ENCODE measurements at places on chromosomes 2 and 18. TPM values are rescaled to one million over a fixed set of nuclear protein-coding genes. Genes with fewer than 3 reads are reported as not detected.
A peak's percentile ranks its signal among the peaks of the same experiment; 100 is the strongest.

STON1 gene
- total RNA-seq: 1.8 TPM

CACNB4 gene
- 1.00 TPM for total RNA-seq

HK2 gene
- total RNA-seq: 22.6 TPM

ST6GAL2 gene
- not detected for total RNA-seq

- no peak overlapping the region for H3K27ac ChIP-seq
- no peaks in the 10 kb centered on the region for H3K36me3 ChIP-seq
- H3K4me1 ChIP-seq: no peaks in the 10 kb centered on the region
- H3K4me3 ChIP-seq: no peak overlapping the region
- DNase-seq: no peak
These were observed 286.5 kb upstream of the SLC14A2 start for GRCh38 chr18:45328811-45329210.

DNA sequence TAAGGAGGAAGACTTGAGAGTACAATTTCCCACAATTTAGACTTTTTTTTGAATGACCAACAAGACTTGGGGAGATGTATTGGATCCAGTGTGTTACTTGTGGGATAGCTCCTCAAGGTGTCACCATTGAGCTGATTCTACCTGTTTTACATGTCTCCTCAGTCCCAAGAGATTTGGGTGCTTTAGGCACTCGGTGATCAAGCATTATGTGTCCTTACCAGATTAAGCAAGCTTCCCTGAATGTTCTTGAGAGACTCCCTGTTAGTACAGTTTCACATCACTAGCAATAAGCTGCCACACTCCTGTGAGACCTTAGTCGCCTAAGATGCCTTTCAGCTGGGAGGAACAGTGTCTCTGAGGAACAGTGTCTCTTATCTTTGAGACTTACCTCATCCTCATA is 384.3 kb upstream of the SYT4 start:
- DNase-seq: peak; percentile 25
- H3K27me3 ChIP-seq: no peaks in the 10 kb centered on the region
- H3K27ac ChIP-seq: no peak overlapping the region
- H3K4me1 ChIP-seq: no peaks in the 10 kb centered on the region
- no peak overlapping the region for H3K4me3 ChIP-seq
- no peaks in the 10 kb centered on the region for H3K36me3 ChIP-seq

DNA sequence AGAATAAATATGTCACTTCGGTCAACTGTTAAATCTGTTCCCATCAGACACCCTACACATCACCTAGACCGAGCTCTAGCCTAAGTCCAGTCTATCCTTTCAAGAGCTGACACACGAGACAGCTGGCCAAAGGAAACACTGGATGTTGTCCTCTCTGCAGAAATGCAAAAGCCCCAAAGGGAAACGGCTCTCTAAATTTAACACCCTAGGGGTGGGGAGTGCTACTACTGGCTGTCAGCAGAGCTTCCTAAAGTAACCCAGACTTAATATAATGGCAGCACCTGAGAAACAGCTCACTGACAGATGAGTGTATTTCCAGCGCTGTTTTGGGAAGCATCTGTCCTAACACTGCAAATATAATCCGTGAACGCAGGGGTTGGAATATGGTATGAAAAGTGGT is 55.6 kb downstream of the CHMP3 start:
- no peak for DNase-seq
- H3K4me1 ChIP-seq: peaks cover 10% of the 10 kb centered on the region

DNA sequence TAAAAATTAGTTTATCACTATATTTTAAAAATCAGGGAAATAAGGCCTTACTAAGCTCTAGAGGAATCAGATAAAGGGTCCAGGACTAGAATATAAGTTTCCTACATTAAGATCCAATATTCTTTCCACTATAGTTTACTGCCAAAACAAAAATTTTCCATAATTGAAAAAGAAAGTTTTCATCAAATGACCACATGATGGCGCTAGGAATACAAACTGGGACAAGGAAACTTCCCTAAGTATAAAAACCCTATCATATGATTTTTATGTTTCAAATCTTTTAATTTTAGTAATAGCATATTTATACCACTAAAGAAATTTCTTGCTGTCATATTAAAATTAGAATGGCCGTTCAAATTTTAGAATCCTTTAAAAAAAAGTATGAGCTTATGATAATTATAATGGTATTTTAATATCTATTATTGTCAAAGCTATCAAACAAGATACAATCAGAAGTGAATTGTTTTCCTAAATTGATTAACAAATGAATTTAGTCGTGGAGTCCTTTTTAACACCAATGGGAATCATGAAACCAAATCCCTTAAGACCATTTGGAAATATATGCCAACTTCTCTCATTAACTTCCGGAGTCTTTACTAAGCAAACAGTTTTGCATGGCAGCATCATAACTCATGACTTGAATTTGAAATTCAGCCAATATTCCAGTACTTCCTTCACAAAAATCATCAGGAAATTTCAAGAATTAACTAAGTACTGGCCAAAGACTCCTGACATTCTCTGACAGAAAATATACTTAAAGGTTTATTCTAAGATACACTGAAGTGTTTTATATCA is 70.3 kb downstream of the SCN1A start:
- no peak overlapping the region for H3K4me3 ChIP-seq
- no peak for DNase-seq
- no peaks in the 10 kb centered on the region for H3K27me3 ChIP-seq
- H3K4me1 ChIP-seq: no peaks in the 10 kb centered on the region
- H3K27ac ChIP-seq: no peak overlapping the region
- no peaks in the 10 kb centered on the region for H3K36me3 ChIP-seq

DNA sequence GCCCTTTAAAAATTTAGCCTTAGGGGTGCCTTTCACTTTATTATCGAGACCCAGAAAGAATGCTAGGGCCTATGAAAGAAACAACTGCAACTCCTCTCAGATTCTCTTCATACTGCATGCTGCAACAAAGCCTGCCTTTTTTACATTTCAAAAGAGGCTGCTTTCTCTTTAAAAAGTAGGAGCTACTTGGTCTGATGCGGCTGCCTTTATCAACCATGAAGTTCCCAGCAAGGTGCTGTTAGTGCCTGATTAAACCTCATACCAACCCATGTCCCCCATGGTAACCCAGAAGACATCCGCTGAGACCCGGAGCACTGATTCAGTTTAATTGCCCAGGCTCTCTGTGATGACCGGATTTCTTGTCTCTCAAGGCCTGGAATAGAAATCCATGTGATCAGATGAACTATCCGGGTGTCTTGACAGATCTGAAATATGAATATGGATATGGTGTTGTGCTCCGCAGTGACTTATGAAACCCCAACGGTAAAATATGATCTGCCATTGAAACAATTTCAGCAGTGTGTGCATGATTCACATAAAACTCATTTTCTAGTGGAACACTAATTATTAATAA is 368.3 kb downstream of the ZNF521 start:
- DNase-seq: no peak
- no peak overlapping the region for H3K4me3 ChIP-seq
- no peaks in the 10 kb centered on the region for H3K4me1 ChIP-seq
- no peak overlapping the region for H3K27ac ChIP-seq
- H3K36me3 ChIP-seq: no peaks in the 10 kb centered on the region

DNA sequence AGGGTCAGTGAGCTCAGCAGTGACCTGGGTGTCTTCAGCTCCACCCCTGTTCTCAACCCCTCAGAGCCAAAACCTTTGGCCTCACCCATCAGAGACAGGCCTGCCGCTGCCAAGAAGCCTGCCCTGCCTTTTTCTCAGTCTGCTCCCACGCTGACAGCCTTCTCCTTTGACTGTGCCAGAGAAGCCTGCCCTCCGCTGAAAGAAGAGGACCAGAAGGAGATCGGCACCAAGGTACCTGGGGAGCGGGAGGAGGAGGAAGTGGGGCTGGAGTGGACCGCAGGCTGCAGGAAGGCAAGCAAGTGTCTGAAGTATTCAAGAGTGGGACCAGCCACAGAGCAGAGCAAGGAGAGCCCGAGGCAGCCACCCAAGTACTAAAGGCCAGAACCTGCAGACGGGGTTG is 33.2 kb downstream of the TOGARAM2 start:
- DNase-seq: no peak
- no peak overlapping the region for H3K27ac ChIP-seq
- no peak overlapping the region for H3K4me3 ChIP-seq

DNA sequence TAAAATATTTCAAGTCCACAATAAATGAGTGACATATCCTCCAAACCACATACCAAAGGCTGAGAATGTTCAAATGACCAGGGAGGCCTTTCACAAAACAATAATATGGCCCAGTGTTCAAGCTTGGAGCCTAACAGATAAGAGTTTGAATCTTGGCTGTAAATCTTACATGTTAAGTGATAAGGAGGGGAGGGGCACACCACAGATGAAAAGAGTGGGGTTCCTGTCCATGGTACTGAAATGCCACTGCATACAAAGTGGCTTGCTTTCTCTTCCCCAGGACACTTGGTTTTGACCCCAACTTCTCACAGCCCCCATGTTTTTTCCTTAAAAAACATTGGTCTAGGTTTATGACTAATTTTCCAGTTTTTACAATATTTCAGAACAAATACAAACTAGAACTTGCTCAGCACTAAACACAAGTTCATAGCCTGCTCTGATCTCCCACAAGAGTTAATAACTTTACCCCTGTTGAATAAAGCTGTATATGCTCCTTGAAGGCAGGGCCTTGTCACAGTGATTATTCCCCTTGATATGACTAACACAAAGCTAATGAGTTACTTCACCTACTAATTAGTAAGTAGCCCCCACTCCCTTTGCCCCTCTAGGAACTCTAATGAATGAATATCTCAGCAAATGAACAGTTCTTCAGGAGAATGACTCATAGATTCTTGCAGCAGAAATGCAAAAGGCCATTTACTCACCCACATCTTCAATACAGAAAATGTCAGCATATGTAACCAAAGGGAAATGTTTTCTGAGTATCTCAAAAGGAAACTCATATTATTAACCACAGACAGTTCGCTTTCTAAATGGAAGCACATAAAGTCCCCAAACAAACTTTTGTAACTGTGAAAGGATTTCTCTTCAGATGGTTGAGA is 142.2 kb downstream of the SATB2 start:
- DNase-seq: peak; percentile 56
- no peaks in the 10 kb centered on the region for H3K36me3 ChIP-seq
- no peak overlapping the region for H3K4me3 ChIP-seq
- H3K4me1 ChIP-seq: no peaks in the 10 kb centered on the region
- no peaks in the 10 kb centered on the region for H3K27me3 ChIP-seq
- H3K27ac ChIP-seq: no peak overlapping the region

DNA sequence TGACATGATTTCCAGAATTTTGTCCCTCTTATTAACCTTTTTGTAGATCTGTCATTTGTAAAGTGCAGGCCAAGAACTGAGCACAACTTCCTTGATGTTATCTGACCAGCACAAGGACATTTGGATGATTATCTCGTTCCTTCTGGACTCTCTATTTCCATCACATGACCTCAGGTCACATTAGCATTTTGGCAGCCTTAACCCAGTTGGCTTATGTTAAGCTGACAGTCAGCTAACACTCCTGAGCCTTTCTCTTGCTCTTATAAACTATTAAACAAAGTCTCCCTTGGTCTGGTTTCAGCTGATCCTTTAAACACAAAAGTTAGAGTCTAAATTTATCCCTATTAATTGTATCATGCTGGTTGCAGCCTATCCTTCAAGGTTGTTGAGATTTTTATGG is 167.2 kb upstream of the RBBP8 start:
- no peak overlapping the region for H3K27ac ChIP-seq
- no peaks in the 10 kb centered on the region for H3K27me3 ChIP-seq
- no peaks in the 10 kb centered on the region for H3K4me1 ChIP-seq
- no peak for DNase-seq
- H3K36me3 ChIP-seq: no peaks in the 10 kb centered on the region

GRCh38 chr2:181307203-181307991 is 149.8 kb upstream of the ITGA4 start:
- H3K36me3 ChIP-seq: no peaks in the 10 kb centered on the region
- no peaks in the 10 kb centered on the region for H3K27me3 ChIP-seq
- no peaks in the 10 kb centered on the region for H3K4me1 ChIP-seq
- H3K4me3 ChIP-seq: no peak overlapping the region

DNA sequence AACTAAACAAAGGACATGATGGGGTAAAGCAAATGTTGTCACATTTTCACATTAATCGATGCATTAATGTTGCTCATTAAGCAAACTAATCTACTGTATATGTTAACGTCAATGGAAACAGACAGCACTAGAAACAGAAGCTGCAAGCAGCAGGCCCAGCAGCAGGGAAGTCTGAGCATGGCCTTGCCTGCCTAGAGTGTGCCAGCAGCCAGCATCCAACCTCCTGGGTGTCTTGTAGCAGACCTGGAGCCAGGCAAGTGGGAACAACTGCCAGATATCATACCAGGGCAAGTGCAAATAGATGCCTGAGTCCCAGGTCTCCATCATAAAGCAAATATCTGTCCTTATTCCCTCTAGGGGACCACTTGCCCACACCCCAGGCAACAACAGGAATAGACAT is 319.0 kb downstream of the LRRTM1 start:
- no peaks in the 10 kb centered on the region for H3K27me3 ChIP-seq
- H3K4me1 ChIP-seq: no peaks in the 10 kb centered on the region
- no peak overlapping the region for H3K27ac ChIP-seq
- H3K4me3 ChIP-seq: no peak overlapping the region

GRCh38 chr18:11357678-11358077 is 208.3 kb upstream of the PIEZO2 start:
- H3K27ac ChIP-seq: no peak overlapping the region
- no peak for DNase-seq

GRCh38 chr2:178924817-178925216 is 117.6 kb upstream of the TTN start:
- no peak overlapping the region for H3K4me3 ChIP-seq
- no peak overlapping the region for H3K27ac ChIP-seq
- DNase-seq: no peak
- H3K27me3 ChIP-seq: no peaks in the 10 kb centered on the region
- no peaks in the 10 kb centered on the region for H3K4me1 ChIP-seq
- H3K36me3 ChIP-seq: no peaks in the 10 kb centered on the region

- no peaks in the 10 kb centered on the region for H3K27me3 ChIP-seq
- no peak for DNase-seq
- H3K4me3 ChIP-seq: no peak overlapping the region
- H3K36me3 ChIP-seq: no peaks in the 10 kb centered on the region
- H3K27ac ChIP-seq: no peak overlapping the region
- H3K4me1 ChIP-seq: no peaks in the 10 kb centered on the region
These were observed 84.1 kb downstream of the BOD1L2 start for GRCh38 chr18:57230861-57231585.

GRCh38 chr2:75547345-75548035 is 13.2 kb downstream of the EVA1A start:
- no peak overlapping the region for H3K27ac ChIP-seq
- no peak for DNase-seq
- H3K4me3 ChIP-seq: no peak overlapping the region
- H3K36me3 ChIP-seq: no peaks in the 10 kb centered on the region

GRCh38 chr2:137383391-137383790 is 580.9 kb upstream of the HNMT start:
- H3K27me3 ChIP-seq: no peaks in the 10 kb centered on the region
- no peak overlapping the region for H3K4me3 ChIP-seq
- H3K4me1 ChIP-seq: no peaks in the 10 kb centered on the region

DNA sequence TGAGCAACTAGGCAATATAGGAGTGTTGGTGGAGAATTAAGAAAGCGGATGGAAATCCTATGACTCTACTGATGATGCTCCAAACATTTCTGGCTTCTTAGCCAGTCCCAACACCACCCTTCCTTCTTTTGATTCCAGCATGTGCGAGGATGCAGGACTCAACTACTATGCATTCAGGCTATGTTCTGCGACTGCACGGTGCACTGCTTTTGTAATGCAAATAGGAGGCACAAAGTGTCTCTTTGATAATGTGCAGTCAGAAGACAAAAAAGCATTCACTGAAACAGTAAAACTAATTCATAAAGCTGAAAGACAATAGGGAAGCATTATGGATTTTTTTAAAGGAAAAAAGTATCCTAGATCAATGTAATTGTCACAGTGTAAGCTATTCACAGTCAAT is 106.7 kb downstream of the MEIS1 start:
- H3K4me1 ChIP-seq: no peaks in the 10 kb centered on the region
- no peak overlapping the region for H3K4me3 ChIP-seq
- H3K27me3 ChIP-seq: no peaks in the 10 kb centered on the region
- H3K36me3 ChIP-seq: no peaks in the 10 kb centered on the region

All from Caco-2 (cell line).